ENCODE measurements at places on chromosomes 4 and X.
A peak's percentile ranks its signal among the peaks of the same experiment; 100 is the strongest.

- no peak for DNase-seq
Measured at GRCh38 chr4:86974551-86974994, 39.8 kb downstream of the AFF1 start.

GRCh38 chrX:109270580-109271484, 211.1 kb downstream of the GUCY2F start:
- DNase-seq = peak; percentile 43

- DNase-seq = no peak
Measured at GRCh38 chr4:87886083-87886482, 53.3 kb downstream of the MEPE start.

- DNase-seq = no peak
Measured at GRCh38 chrX:12206413-12206812, 68.1 kb downstream of the FRMPD4 start.

DNA sequence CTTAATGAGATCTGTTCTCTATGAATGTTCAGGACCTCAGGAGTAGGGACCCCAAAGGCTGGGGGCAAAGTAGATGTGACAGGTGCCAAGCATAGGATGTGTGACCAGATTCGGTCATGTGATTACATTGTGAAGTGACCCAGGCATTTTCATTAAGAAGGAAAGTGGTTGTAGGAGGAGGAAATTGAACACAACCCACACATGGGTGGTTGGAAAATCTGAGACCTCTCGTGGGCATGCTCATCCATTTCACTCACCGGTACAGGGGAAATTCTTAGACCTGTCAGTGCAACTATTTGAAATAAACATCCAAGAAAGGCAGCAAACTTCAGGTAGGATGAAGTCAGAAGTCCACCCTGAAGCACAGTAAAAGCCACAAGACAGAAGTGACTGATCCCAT, 43.5 kb upstream of the CD99 start:
- DNase-seq = no peak

DNA sequence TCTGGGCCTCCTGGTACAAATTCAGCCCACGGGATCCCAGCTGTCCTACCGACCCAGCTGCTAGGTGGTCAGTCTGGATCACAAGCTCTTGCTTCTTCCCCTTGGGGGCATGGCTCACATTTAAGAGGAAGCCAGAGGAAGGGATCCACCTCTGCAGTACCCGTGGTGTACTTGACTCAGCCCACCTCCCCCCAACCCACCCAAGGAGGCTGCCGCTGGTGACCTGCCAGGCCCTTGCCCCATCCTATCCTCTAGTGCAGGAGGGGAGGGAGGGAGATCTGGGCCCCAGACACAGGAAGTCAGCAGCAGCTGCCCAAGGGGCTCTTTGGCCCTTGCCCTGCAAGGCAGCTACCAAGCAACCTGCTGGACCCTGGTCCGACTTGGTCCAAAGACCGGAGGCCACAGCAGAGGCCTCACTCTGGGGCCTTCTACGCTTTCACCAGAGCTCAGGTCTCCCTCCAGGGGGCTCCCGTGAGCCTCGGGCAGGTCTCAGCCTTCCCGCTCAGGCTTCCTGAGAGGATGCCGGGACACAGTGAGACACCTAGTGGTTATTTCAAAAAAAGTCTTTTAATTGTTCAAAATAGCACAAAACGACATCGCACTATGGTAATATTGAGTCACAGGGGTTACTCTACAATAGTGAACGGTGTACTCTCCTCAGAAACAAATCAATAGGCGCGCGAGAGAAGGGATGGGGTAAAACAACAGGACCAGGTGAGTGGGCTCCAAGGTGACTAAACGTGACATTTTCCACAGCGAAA, 2.7 kb upstream of the RENBP start:
- DNase-seq = peak; percentile 93

GRCh38 chr4:99321241-99322191, at the start of gene ADH1B:
Gene ADH1B (minus strand): TSS chr4:99321401. CDS start chr4:99321331, 70 bp downstream.
- no peak for DNase-seq

DNA sequence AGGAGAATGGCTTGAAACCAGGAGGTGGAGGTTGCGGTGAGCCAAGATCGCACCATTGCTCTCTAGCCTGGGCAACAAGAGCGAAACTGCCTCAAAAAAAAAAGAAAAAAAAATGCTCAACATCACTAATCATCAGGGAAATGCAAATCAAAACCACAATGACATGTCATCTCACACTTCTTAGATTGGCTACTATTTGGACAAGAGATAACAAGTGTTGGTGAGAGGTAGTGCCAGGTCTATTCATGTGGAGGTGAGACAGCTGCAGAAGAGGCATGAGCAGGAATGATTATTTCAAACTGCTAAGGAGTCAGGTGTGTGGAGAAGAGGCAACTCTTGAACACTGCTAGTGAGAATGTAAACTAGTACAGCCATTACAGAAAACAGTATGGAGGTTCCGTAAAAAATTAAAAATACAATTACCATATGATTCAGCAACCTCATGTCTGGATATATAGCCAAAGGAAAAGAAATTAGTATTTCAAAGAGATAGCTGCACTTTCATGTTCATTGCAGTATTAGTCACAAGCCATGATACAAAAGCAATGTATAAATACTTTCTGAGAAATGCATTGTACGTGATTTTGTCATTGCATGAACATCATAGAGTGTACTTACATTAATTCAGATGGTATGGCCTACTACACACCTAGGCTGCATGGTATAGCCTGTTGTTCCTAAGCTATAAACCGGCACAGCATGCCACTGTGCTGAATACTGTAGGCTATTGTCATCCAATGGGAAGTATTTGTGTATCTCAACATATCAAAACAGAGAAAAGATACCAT, 75.3 kb downstream of the TMEM144 start:
- DNase-seq = no peak

DNA sequence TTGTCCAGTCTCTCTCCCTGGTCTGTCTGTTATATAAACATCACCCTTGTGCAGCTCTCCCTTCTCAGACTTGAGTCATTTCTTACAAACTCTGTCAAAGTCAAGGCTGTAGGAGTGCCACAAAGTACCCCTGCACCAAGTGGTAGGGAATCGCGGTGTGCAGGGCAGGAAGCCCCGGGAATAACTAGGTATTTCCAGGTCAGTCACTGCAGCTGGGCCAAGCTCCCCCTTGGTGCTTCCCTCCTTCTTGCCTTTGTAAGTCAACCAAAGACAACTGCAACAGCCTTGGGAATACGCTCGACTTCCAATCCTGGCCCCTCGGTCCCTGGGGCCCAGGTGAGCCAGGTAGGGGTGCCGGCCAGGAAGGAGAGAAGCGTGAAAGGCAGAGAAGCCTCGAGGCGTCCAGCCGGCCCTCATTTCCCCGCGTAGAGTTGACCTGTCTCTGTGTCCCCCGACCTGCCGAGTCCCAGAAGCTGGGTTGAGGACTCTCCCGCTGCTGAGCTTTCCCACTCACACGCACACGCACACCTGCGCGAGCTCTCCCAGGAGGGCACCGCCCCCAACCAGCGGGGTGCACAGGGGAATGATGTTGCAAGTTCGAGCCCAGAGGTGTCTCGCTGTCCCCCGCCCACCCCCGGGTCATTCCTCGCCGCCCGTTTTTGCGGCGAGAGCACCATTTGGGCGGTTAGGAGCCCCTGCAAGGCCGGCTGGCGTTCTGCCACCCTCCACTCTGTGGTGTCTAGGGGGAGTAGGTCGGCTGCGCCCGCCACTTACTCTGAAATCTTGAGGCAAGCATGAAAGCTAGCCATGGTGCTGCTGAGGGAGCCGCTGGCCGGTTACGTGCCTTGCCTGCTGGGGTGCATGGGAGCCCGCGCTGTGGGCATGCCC, 22.8 kb upstream of the KIAA1210 start:
- DNase-seq = no peak

Measured in activated CD4-positive, alpha-beta T cell treated with anti-CD3 and anti-CD28 coated beads, Interleukin-2, amount 10 ng/mL, durations not matched to agents 24 days and 14 days (primary cell).